Activated CD4-positive, CD25-positive, alpha-beta regulatory T cell treated with anti-CD3 and anti-CD28 coated beads, Interleukin-2, amount 50 U/mL, for 24 hours (primary cell): ENCODE measurements at places on chromosomes 13 and 19.

GRCh38 chr13:48679941-48680680, 26.4 kb downstream of the CYSLTR2 start:
- ATAC-seq: no peak

DNA sequence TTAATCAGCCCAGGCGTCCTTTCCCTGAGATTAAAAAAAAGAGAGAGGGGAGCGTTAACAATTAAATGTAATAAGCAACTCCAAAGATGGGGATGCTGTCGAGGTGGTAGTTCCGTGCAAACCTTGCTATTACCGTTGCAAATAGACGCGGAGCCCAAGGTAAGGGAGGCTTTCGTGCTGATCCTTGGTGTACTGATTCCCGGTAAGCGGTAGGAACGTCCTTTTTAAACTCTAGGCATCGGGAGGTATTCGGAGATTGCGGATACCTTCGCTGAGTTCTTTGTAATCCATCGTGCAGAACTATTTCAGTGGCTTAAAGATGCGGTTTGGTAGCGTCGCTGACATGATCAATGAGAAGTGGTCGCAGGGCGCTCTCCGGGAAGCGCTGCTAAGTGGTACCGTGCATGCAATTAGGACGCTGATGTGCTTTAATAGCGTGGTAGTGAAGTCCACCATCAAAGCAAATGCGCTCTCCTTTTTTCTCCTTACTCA, 3.1 kb downstream of the SLITRK5 start:
- no peak for ATAC-seq

- no peak for ATAC-seq
These were observed 5.6 kb upstream of the PRR36 start for GRCh38 chr19:7879836-7880235.

GRCh38 chr13:46948338-46948737, 51.5 kb upstream of the HTR2A start:
- ATAC-seq: no peak
